ENCODE measurements at places on chromosomes 2 and 18.

DNA sequence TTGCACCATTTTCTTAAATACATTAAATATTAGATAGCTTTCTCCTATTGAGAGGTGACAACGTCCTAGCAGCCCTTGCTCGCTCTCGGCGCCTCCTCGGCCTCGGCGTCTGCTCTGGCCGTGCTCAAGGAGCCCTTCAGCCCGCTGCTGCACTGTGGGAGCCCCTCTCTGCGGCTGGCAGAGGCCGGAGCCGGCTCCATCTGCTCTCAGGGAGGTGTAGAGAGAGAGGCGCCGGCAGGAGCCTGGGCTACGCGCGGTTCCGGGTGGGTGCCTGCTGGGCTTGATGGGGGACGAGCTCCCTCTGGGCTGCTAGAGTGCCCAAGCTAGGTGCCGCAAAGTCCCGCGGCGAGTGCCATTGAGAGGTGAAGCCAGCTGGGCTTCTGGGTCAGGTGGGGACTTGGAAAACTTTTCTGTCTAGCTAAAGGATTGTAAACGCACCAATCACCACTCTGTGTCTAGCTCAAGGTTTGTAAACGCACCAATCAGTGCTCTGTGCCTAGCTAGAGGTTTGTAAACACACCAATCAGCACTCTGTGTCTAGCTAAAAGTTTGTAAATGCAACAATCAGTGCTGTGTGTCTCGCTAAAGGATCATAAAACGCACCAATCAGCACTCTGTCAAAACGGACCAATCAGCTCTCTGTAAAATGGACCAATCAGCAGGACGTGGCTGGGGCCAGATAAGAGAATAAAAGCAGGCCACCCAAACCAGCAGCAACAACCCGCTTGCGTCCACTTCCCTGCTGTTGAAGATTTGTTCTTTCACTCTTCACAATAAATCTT, 3.1 kb downstream of the RPRD1A start:
- no peak overlapping the region for H3K4me3 ChIP-seq
- peaks cover 9% of the 10 kb centered on the region for H3K36me3 ChIP-seq
- H3K27ac ChIP-seq = no peak overlapping the region
- peaks cover 31% of the 10 kb centered on the region for H3K4me1 ChIP-seq

- no peak overlapping the region for H3K4me3 ChIP-seq
- H3K27me3 ChIP-seq = peaks cover 19% of the 10 kb centered on the region
- no peaks in the 10 kb centered on the region for H3K36me3 ChIP-seq
- H3K4me1 ChIP-seq = peaks cover 23% of the 10 kb centered on the region
- no peak for DNase-seq
Measured at GRCh38 chr2:23456881-23457760, 72.1 kb downstream of the KLHL29 start.

GRCh38 chr2:4951368-4951767, 740.8 kb upstream of the SOX11 start:
- no peaks in the 10 kb centered on the region for H3K27me3 ChIP-seq
- no peaks in the 10 kb centered on the region for H3K36me3 ChIP-seq
- no peaks in the 10 kb centered on the region for H3K4me1 ChIP-seq
- DNase-seq = no peak
- H3K4me3 ChIP-seq = no peak overlapping the region

DNA sequence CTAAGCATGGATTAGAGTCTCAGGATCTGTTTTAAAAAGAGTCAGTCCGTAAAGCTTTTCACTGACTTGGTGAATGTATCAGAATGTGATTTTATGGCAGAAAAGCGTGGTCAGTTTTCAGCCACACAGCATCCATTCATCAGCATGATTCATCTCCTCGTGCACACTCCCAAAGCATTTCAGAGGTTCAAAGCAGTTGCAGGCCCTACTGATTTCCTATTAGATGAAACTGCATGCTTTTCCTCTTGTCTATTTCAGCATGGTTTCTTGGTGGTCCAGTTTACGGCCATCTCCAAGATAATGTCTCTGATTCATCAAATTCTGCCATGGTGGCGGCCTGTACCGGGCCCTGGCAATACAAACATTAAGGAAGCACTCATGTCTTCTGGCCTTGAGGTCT, 4.8 kb upstream of the PARD6G start:
- no peaks in the 10 kb centered on the region for H3K36me3 ChIP-seq
- no peak overlapping the region for H3K27ac ChIP-seq
- no peak overlapping the region for H3K4me3 ChIP-seq
- peaks cover 25% of the 10 kb centered on the region for H3K27me3 ChIP-seq
- DNase-seq = no peak

DNA sequence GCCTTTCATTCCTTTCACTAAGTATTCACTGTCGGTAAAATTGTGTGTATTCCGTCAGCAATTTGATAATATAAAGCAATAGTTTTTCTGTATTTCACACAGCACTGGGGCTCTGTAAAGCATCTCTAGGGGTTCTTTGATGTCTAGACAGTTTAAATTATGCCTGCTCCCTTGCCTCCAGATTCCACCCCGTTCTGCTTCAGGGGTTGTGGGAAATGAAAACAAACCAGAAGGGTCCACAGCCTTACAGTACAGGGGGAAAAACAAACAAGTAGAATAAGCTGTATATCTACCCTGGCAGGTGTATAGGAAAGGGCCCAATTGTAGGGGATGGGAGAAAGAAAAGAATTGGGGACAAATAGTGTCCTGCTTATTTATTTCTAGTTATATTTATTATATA, 63.1 kb downstream of the ASXL3 start:
- H3K27me3 ChIP-seq = peaks cover 1% of the 10 kb centered on the region
- no peak for DNase-seq
- H3K4me3 ChIP-seq = no peak overlapping the region
- H3K4me1 ChIP-seq = no peaks in the 10 kb centered on the region
- H3K36me3 ChIP-seq = no peaks in the 10 kb centered on the region

DNA sequence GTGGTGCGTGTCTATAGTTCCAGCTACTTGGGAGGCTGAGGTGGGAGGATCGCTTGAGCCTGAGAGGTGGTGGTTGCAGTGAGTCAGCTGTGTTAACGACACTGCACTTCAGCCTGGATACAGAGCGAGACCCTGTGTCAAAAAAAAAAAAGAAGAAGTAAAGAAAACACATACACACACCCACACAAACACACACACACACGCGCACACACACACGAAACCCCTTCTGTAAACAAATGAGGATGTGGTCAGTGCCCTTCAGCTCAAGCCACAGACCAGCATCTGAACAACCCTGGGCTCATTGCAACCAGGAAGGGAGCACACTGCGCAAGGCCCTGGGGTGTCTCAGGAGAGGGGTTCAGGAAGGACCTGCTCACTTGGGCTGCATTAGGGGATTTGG, 47.9 kb upstream of the KCNF1 start:
- H3K27me3 ChIP-seq = peaks cover 23% of the 10 kb centered on the region
- H3K27ac ChIP-seq = no peak overlapping the region
- H3K4me1 ChIP-seq = peaks cover 16% of the 10 kb centered on the region
- no peak for DNase-seq

DNA sequence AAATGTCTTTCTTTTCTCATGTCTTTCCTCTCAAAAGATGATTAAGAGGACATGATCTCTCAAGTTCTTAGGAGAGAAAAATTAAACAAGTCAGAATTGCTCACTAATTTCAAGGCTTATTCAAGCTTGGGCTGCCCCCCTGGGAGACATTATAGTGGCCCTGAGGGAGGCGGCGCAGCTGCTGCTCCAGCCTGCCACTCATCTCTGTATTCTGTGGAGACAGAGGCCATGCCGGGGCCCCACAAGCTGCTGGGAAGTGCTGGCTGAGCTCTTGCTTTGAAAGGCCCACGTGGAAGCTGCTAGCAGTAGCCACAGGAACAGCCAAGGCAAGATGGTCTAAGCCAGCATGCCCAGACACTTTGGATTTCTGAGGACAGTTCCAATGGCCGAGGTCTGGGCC, 267.4 kb downstream of the LNPK start:
- no peaks in the 10 kb centered on the region for H3K4me1 ChIP-seq
- no peak overlapping the region for H3K27ac ChIP-seq
- no peak for DNase-seq

GRCh38 chr2:157821519-157822131, 54.5 kb downstream of the ACVR1 start:
- H3K4me3 ChIP-seq = no peak overlapping the region
- DNase-seq = no peak
- peaks cover 19% of the 10 kb centered on the region for H3K4me1 ChIP-seq

DNA sequence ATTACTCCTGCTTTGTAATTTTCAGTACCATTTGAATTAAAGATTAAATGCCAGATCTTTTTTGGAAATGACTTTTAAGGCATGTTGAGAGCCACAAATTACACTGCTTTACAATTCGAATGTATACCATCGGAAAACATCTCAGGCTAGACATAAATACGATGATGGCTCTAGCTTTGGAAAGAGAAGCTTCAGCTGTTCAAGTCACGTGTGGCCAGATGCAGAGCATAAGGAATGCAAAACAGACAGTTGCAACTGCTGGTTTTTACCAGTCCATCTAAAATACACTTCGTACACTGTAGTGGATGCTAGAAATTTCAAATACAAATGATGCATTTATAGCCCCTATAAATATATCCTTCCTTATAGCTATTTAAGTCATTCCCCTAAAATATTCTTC, 8.0 kb downstream of the ZNF516 start:
- no peak overlapping the region for H3K27ac ChIP-seq
- H3K4me3 ChIP-seq = no peak overlapping the region
- no peak for DNase-seq
- H3K36me3 ChIP-seq = peaks cover 2% of the 10 kb centered on the region

DNA sequence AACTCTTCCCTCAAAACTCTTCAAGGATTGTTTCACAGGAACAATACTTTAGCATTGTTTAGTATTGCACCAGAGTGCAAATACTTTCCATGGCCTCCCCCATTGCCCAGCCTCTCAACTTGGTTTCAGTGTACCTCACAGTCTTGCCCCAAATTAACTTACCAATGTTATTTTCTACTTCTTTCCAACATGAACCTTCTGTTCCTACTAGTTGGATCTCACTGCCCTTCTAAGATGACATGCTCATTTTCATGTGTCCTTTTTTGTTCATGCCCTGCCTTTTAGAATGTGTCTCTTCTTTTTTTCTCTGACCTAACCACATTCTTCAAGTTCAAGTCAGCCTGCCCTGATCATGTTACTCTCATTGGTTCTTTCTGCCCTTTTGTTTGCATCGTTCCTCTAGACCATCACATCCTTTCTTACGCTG, 4.1 kb downstream of the SPATS2L start:
- no peak for DNase-seq
- H3K27ac ChIP-seq = no peak overlapping the region
- peaks cover 4% of the 10 kb centered on the region for H3K36me3 ChIP-seq
- no peak overlapping the region for H3K4me3 ChIP-seq
- peaks cover 35% of the 10 kb centered on the region for H3K4me1 ChIP-seq
- peaks cover 6% of the 10 kb centered on the region for H3K27me3 ChIP-seq

GRCh38 chr18:78643004-78643403, 336.6 kb upstream of the SALL3 start:
- no peak for DNase-seq
- H3K27me3 ChIP-seq = peaks cover 2% of the 10 kb centered on the region
- H3K27ac ChIP-seq = no peak overlapping the region
- H3K4me1 ChIP-seq = no peaks in the 10 kb centered on the region
- no peak overlapping the region for H3K4me3 ChIP-seq
- H3K36me3 ChIP-seq = no peaks in the 10 kb centered on the region

GRCh38 chr2:206095536-206096332, 9.8 kb upstream of the INO80D start:
- no peaks in the 10 kb centered on the region for H3K4me1 ChIP-seq
- H3K36me3 ChIP-seq = no peaks in the 10 kb centered on the region
- no peaks in the 10 kb centered on the region for H3K27me3 ChIP-seq

DNA sequence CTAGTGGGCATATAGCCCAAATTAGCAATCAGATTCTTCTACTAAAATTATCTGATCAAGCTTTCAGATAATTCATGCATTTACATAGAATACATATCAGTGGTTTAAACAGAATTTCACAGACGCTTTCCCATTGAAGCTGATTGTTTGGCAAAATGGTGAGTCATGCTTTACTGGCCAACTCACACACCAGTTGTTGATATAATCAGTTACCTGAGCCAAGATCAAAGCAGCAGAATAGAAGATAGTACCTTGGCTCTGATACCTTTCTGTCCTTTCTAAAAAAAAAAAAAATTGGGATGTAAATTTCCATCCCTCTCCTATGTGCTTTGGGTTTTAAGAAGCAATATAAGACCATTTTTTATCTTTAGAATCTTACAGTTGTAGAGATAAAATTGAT, 178.0 kb downstream of the MCFD2 start:
- H3K4me3 ChIP-seq = no peak overlapping the region
- no peak overlapping the region for H3K27ac ChIP-seq
- DNase-seq = no peak
- H3K4me1 ChIP-seq = no peaks in the 10 kb centered on the region
- H3K27me3 ChIP-seq = no peaks in the 10 kb centered on the region

- no peak for DNase-seq
- H3K27ac ChIP-seq = no peak overlapping the region
- no peak overlapping the region for H3K4me3 ChIP-seq
- H3K4me1 ChIP-seq = no peaks in the 10 kb centered on the region
- H3K27me3 ChIP-seq = peaks cover 3% of the 10 kb centered on the region
- H3K36me3 ChIP-seq = no peaks in the 10 kb centered on the region
Measured at GRCh38 chr2:66536997-66537396, 102.1 kb downstream of the MEIS1 start.

- H3K4me1 ChIP-seq = no peaks in the 10 kb centered on the region
- no peak overlapping the region for H3K4me3 ChIP-seq
- H3K27ac ChIP-seq = no peak overlapping the region
- no peak for DNase-seq
- H3K27me3 ChIP-seq = peaks cover 1% of the 10 kb centered on the region
- H3K36me3 ChIP-seq = peaks cover 1% of the 10 kb centered on the region
Measured at GRCh38 chr2:27822049-27822448, 50.5 kb downstream of the MRPL33 start.

DNA sequence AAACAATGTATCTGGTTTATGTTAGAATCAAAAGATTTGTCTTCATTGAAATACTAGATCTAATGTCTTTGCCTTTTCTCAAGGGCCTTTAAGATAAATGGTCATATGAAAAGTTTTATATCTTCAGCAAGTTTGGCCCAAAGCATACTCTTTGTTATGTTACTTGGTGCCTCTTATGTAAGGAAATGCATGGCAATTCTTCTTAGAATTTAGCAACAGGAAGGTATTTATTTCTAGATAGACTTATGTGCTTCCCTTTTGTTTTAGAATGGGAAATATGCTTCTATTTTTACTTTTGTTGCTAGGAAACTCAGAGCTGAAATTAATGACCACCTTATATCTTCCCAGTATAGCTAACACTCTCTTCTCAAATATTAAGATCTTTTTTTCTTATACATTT, 117.4 kb upstream of the DLX2 start:
- H3K36me3 ChIP-seq = peaks cover 2% of the 10 kb centered on the region
- no peak overlapping the region for H3K4me3 ChIP-seq
- DNase-seq = no peak
- peaks cover 54% of the 10 kb centered on the region for H3K4me1 ChIP-seq
- no peaks in the 10 kb centered on the region for H3K27me3 ChIP-seq

GRCh38 chr18:35050028-35050546, 8.9 kb downstream of the MAPRE2 start:
- H3K36me3 ChIP-seq = peaks cover 18% of the 10 kb centered on the region
- no peaks in the 10 kb centered on the region for H3K27me3 ChIP-seq
- DNase-seq = no peak
- peak overlapping the region; percentile 65 for H3K4me3 ChIP-seq
- H3K27ac ChIP-seq = peak overlapping the region; percentile 81
- H3K4me1 ChIP-seq = peaks cover 69% of the 10 kb centered on the region

- no peaks in the 10 kb centered on the region for H3K27me3 ChIP-seq
- H3K4me3 ChIP-seq = no peak overlapping the region
- H3K4me1 ChIP-seq = no peaks in the 10 kb centered on the region
- no peak for DNase-seq
- no peaks in the 10 kb centered on the region for H3K36me3 ChIP-seq
Measured at GRCh38 chr2:67322353-67323001, 74.7 kb upstream of the ETAA1 start.

All from activated T-helper 1 cell treated with anti-CD3 and anti-CD28 coated beads, Interleukin-12 subunit alpha, Interleukin-12 subunit beta, Interleukin-2, Interleukin-4 antibody, amounts not matched to agents 30 ng/mL and 10 ng/mL and 1 ng/mL, durations not matched to agents 14 hours and 24 hours and 36 hours (primary cell).